ENCODE measurements at places on chromosomes 2 and 18.
A peak's percentile ranks its signal among the peaks of the same experiment; 100 is the strongest.

GRCh38 chr2:152367547-152368390, 32.8 kb downstream of the FMNL2 start:
- DNase-seq, result no peak

DNA sequence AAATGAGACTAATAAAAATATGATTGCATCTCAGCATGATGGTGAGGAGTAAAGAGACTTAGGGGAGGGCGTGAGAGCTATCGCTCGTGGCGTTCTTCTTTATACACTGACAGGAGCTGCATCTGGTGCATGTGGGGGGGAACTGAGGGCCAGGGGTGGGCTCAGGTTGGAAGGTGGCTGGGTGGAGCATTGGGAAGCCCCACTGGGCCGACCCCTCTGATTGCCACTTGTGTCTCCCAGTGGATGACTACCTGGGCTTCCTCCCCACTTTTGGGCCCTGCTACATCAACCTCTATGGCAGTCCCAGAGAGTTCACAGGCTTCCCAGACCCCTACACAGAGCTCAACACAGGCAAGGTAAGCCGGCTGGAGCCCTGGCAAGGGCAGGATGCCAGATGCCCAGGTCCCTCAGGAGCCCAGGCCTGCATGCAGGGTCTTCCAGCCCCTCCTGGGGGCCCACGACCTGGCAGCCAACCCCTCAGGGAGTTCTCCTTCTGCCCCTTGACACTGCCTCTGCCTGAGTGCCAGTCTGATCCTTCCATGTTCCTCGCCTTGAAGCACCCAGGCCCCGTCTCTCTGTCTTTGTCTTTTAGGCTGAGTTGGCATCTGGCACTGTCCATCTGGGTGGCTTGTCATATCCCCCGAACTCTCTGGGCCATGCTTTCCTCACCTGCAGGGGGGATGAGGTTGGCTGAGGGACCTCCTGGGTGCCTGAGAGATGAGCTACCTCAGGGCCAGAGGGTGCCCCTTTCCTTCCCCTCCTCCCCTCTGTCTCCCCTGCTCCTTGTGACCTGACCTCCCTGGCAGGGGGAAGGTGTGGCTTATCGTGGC, 97.7 kb downstream of the DYSF start:
- DNase-seq, result no peak

- DNase-seq, result no peak
Observed at GRCh38 chr2:107684421-107684820, 142.3 kb upstream of the RGPD4 start.

DNA sequence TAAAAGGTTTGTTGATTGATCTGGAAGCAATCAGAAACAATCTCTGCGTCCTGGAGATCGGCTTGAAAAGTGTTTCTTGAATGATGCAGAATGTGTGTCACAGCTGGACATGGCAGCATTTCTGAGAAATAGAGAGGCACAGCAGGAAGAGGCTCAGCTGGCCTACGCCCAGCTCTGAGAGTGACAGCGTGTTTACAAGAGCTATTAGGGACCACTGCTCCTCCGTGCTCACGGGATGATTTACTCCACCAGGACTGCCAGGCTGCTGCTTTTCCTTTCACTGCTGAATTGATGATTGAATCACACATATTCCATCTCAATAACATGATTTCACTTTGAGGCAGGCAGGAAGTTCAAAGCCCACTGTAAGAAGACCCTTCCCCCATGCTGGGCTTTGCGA, 62.8 kb downstream of the GALNT14 start:
- peak; percentile 57 for DNase-seq

- no peak for DNase-seq
Observed at GRCh38 chr2:7962161-7962560, 719.7 kb upstream of the ID2 start.

GRCh38 chr2:107663632-107664031, 163.1 kb upstream of the RGPD4 start:
- DNase-seq, result no peak

GRCh38 chr2:36597003-36597531, 901 bp downstream of the FEZ2 start:
- no peak for DNase-seq

GRCh38 chr18:59041819-59042815, 97.6 kb upstream of the SEC11C start:
- peak; percentile 27 for DNase-seq

- DNase-seq, result peak; percentile 24
Observed at GRCh38 chr18:25289001-25289631, 62.9 kb downstream of the ZNF521 start.

DNA sequence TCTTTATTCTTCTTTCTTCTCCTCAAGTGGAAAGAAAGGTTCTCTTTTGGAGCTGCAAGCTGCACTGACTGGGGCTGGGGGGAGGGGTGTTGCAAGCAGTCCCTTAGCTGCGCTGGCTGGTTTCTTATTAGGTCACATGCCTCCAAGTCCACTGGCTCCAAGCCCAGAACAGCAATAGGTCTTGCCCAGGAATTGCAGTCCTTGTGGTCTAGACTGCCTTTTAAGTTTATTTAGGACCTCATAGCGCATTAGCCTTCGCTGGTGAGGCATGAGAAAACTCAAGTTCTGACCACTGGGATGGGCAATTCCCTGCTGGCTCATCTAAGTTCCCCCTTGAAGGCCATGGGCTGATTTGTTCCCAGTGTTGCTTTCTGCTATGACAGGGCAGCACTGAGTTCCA, 138.6 kb upstream of the SCN7A start:
- no peak for DNase-seq

DNA sequence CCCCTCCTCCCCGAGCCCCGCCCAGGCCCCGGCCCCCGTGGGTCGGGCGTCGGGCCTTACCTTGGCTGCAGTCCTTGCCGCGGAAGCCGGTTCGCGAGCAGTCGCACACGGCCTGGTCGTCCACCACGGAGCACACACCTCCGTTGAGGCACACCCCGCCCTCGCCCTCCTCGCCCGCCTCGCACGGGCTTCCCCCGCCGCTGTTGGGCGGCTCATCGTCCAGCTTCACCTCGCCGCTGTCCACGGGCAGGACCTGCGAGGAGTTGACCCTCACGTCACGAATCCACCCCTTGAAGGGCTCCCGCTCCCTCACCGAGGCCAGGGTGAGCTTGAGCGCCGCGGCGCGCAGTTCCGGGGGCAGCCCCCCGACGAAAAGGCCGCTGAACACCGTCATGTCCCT, 4.5 kb downstream of the NRXN1 start:
- DNase-seq, result no peak

GRCh38 chr2:136381722-136382633, 264.0 kb upstream of the CXCR4 start:
- no peak for DNase-seq

GRCh38 chr18:57743008-57743407, 60.1 kb downstream of the ATP8B1 start:
- DNase-seq, result no peak
